Pericardium fibroblast (primary cell): ENCODE measurements at places on chromosomes 16 and 17. TPM values are rescaled to one million over a fixed set of nuclear protein-coding genes. Genes with fewer than 3 reads are reported as not detected.

TMC7 gene
- total RNA-seq: not detected in 2 replicates

TMEM114 gene
- not detected in 2 replicates for total RNA-seq

SSH2 gene
- 20.5 and 40.4 TPM in 2 replicates for total RNA-seq

NETO2 gene
- total RNA-seq: 10.4 and 16.6 TPM in 2 replicates

ZSCAN10 gene
- not detected in 2 replicates for total RNA-seq

CISD3 gene
- total RNA-seq: 8.0 and 12.4 TPM in 2 replicates

ATAD5 gene
- total RNA-seq: 0.47 and 0.68 TPM in 2 replicates

CCDC200 gene
- not detected in 2 replicates for total RNA-seq

UMOD gene
- total RNA-seq: not detected in 2 replicates

MYH11 gene
- total RNA-seq: 0.47 TPM in 1 of 2 replicates, not detected in the other

UTS2R gene
- 0.26 TPM in 1 of 2 replicates, not detected in the other for total RNA-seq

ACSM2A gene
- total RNA-seq: not detected in 2 replicates
